Neural crest cell (in vitro differentiated cells): ENCODE measurements at places on chromosomes 6 and 20. TPM values are rescaled to one million over a fixed set of nuclear protein-coding genes. Genes with fewer than 3 reads are reported as not detected.

ANKRD6 gene
- 20.5 and 20.7 TPM in 2 replicates for total RNA-seq

NRSN1 gene
- total RNA-seq: 0.48 and 0.54 TPM in 2 replicates

GRCh38 chr20:62516338-62516737 is 40.5 kb upstream of the GATA5 start:
- no peak for DNase-seq

DNA sequence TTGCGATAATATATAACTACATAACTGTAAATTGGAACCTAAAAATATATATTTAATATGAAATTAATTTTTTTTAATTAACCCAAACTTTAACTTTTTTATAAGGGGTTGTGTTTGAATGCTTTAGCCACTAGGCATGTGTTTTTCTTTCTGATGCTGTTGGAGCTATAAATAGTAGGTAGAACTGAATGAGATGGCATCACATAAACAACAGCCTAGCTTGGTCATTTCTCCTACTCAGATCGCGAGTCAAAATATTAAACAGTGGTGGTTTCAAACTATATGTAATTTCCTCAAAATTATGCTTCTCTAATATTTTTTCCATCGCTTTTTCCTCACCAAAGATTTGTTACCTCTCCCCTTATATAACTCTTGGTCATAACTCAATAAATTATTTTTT is 243.2 kb downstream of the ARID1B start:
- no peak for DNase-seq

- DNase-seq: no peak
Observed at GRCh38 chr6:115443825-115444478, 616.7 kb downstream of the FRK start.

- no peak for DNase-seq
Observed at GRCh38 chr6:122114717-122115116, 284.7 kb upstream of the HSF2 start.

DNA sequence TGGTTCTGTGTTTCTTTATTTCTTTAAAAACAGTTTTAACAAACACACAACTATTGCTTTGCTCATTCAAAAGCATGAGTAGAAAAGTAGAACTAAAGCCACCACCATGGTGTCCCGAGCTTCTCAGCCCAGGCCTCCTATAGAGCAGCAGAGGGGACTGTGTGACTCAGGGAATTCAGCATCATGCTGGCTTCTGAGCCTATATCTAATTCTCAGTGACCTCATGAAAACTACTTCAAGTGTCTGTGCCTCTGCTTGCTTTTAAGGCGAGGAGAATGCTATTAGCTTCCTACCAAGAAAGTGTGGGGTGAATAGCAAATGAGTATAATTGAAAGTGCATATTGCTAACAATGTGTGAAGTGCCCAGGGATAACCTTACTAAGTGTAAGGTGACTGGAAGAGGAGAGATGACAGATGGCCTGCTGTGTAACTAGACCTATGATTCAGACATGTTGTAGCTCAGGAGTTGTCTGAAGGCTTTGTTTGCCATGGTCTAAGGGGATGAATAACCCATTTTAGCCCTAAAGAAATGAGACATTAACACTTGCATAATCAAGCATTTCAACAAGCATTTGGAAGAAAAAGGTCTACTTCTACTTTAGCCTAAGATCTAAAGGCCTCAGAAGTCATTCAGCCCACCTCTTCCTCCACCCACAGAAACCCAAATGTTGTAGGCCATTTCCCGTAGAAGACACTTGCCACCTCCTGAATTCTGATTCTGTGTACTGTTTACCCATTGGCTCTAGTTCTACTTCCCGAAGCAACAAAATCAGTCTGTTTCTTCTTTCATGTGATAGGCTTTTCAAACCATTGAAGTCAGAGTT is 121.5 kb upstream of the ARG1 start:
- no peak for DNase-seq

GRCh38 chr6:141483598-141484061 is 649.1 kb upstream of the GJE1 start:
- DNase-seq: no peak
